Heart right ventricle (tissue), 16 donors: ENCODE measurements at places on chromosomes 6 and 20. TPM values are rescaled to one million over a fixed set of nuclear protein-coding genes. Genes with fewer than 3 reads are reported as not detected.
A peak's percentile ranks its signal among the peaks of the same experiment; 100 is the strongest.

MDC1 gene
- 11.2 TPM for polyA plus RNA-seq

GRCh38 chr6:52582996-52583395 is 6.1 kb upstream of the TRAM2 start:
- DNase-seq = no peak

SAMD10 gene
- 3.9 TPM for polyA plus RNA-seq

DNA sequence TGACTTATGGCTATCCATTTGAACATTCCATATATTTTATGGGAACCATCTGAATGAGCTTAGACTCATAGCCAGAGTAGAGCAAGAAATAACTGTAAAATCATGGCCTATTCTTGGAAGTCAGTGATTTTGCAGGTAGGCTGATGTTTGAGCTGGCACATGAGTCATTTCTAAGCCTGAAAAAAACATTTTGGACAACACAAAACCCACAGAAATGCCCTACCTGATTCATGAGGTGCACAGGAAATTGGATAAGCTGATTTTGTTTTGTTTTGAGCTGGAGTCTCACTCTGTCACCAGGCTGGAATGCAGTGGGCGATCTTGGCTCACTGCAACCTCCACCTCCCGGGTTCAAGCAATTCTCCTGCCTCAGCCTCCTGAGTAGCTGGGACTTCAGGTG is 443.0 kb downstream of the PKHD1 start:
- no peak for DNase-seq

DNA sequence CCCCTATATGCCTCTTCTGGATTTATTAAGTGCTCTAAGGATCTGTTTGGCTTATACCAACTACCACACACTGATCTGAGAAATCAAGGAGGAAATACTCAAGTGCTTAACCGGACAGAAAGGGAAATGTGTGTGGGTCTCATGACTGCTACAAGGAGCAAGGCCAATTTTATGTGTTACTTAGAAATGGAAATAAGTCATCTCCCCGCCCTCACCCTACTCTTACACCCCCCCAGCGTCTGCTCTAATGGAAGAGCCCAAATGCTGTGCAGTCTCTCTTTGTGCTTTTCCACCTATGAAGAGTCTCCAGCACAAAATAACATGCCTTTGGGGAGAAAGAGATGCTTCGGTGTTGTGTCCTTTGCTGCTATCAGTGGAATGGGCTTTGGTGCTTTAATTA is 428.8 kb upstream of the ARID1B start:
- no peak for DNase-seq

- no peak for DNase-seq
These were observed 232.3 kb downstream of the PRL start for GRCh38 chr6:22064558-22064957.

ZNF451 gene
- polyA plus RNA-seq = 4.9 TPM

SALL4 gene
- 0.22 TPM for polyA plus RNA-seq

TTK gene
- 0.17 TPM for polyA plus RNA-seq

DNA sequence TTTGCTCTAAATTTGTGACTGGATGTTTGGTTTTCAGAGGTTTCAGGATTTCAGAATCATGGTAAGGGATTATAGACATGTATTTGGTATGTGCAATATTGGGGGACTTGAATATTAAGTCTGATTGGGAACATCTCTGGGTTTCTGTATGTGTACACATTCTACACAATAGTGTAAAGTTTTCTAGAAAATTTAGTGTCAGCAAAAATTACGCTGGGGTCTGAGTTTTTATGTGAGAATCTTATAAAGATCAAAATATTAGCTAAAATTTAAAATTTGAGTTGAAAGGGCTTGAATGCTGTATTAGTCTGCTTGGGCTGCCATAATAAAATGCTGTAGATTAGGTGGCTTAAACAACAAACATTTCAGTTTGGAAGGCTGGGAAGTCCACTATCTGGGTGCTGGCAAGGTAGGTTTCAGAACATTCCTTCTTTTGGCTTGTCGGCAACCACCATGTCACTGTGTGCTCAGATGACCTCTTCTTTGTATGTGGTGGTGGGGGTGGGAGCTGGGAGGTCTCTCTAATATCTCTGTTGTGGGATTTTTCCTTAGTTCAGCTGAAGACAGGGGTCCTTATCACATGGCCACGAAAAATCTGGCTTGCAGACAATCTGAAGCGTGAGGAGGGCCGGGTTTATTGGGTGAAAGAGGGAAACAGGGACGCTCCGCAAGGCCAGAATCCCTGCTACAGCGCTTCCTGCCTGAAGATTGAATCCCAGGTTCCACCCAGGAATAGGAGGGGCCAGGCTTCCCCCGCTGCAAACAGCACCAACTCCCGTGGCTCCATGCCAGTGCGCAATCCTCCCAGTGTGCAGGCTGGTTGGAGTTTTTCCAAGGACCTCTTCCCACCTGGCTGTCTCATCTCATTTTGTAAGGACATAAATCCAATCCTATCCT is 299.7 kb downstream of the PLCB1 start:
- peak; percentile 80 for DNase-seq

KIZ gene
- polyA plus RNA-seq = 33.9 TPM

CNR1 gene
- 0.72 TPM for polyA plus RNA-seq

GRCh38 chr6:159169557-159170332 is 545 bp downstream of the FNDC1 start:
- DNase-seq = peak; percentile 23

- no peak for DNase-seq
These were observed 50.7 kb downstream of the TASP1 start for GRCh38 chr20:13588049-13588448.

RHAG gene
- 0.95 TPM for polyA plus RNA-seq

TINAG gene
- 0.22 TPM for polyA plus RNA-seq

DNA sequence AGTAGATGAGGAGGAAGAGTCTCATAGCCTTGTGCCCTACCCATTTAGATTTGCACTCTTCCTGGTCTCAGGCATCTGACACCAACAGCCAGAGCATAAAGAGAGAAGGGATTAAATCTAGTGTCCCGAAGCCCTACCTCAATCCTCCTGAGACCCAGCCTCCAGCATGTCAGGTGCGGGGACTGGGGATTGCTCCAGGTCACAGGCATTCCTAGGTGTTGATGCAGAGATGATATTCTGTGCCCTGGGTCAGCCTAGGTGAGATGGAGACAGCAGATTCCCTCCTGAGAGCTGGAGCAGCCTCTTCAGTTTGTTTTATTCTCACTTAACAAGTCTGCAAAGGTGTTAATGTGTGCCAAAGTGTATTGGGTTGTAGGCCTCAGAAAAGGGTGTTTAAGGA is 89.8 kb downstream of the ANKRD6 start:
- no peak for DNase-seq

- DNase-seq = no peak
These were observed 9.6 kb upstream of the MANBAL start for GRCh38 chr20:37279820-37280219.

TAGAP gene
- 0.37 TPM for polyA plus RNA-seq

DNA sequence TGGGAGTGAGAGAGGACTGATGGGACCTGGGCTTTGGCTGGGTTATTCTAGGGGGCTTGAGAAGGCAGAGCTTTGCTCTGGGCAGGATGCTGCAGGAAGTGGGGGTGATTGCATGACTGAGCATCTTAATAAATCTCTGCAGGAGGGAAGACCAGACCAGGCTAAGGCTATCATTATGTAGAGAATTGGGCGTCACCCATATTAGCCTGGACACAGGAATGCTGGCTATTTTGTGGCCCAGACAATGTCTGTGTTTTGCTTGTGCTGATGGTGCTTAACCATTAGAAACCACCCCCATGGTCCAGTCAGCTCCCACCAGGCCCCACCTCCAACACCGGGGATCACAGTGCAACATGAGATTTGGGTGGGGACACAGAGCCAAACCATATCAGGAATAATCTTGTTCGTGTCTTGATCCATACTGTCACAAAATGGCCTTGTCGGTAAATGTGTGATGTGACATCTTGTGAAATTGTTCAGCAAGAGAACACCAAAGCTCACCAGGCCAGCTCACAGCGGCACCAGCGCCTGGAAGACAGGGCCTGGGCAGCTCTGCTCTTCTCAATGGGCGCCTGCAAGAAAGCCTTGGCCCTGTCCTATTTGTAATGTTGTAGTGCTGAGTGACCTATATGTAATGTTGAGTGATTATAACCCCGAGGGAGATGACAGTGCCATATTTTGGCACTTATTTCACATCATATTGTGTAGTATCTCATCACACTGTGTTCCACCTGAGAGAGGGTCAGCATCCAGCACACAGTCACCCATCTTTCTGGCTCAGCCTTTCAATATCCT is 211.8 kb downstream of the QKI start:
- no peak for DNase-seq

GRCh38 chr6:137414599-137414998 is 79.6 kb downstream of the OLIG3 start:
- no peak for DNase-seq

GRCh38 chr6:148199584-148199983 is 143.1 kb upstream of the SASH1 start:
- no peak for DNase-seq

MCM8 gene
- 2.0 TPM for polyA plus RNA-seq

PLCB1 gene
- polyA plus RNA-seq = 4.6 TPM

KHDC1 gene
- polyA plus RNA-seq = 0.51 TPM

DNA sequence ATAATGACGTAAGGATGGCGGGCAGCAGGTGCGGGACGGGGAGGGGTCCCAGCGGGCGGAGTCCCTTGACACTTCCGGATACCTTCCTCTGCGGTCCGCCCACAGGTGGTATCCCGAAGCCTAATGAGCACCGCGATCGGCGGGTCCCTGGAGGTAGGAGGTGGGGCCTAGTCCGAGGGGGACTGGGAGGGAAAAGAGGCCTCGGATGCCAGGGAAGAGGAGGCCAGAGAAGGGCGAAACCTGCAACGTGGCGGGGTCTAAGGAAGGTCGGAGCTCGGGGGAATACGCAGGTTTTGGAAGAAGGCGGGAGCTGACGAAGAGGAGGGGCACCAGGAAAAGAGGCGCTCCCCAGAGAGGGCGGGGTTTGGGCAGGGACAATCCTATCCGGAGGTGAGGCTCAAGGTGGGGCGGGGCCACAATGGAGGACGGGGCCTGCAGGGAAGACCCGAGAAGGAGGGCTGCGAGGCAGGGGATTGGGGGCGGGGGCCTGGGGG is 3.7 kb downstream of the PRSS16 start:
- DNase-seq = peak; percentile 25

- no peak for DNase-seq
These were observed 319.1 kb upstream of the NT5E start for GRCh38 chr6:85130743-85131142.

VGLL2 gene
- polyA plus RNA-seq = 0.29 TPM

GRCh38 chr6:66184091-66184490 is 477.1 kb upstream of the EYS start:
- DNase-seq = no peak

DNA sequence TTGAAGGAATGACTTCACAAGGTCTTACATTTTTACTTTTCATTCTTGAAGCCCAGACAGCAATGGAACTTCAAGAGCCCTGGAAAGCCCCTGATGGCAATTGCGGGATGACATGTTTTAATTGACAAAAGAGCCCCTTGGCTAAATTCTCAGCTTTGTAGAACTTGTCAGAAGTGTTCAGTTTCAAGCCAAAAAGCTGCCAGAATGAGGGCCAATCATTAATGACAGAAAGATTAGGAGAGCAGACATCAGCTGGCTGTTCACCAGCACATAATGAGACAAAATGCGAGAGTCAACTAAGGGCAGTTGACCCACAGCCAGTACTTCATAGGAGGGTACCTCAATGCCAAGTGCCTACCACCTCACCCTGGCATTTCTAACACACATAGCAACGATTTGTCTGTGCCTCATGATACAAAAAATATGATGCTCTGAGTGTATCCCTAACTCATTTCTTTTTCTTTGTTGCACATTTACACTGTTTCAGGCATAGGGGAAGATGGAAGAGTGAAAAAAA is 243.1 kb downstream of the MYLK4 start:
- DNase-seq = no peak

- no peak for DNase-seq
These were observed 164.4 kb downstream of the CDKAL1 start for GRCh38 chr6:20698675-20699074.

CPNE5 gene
- 4.4 TPM for polyA plus RNA-seq

DNA sequence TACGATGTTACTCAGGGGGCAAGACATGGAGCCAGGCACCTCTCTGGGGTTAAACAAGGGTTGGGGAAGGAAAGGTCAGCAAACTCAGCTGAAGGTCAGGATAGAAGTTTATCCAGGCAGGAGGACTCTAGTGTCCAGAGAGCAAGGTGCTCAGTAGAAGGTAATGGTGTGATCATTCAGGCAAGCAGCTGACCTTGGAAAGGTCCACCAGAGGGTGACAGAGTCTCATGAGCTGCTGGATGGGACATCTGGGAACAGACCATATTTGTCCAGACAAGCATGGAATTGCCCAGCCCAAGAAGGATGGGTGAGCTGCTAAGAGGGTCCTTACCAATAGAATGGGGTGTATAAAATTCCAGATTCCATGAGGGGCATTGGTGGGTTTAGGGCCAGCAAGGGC is 89.5 kb downstream of the MAP3K7 start:
- DNase-seq = no peak
